Fibroblast of upper back skin (primary cell): ENCODE measurements at places on chromosomes 5 and 9.

- peak; percentile 85 for DNase-seq
These were observed 180.0 kb upstream of the IL12B start for GRCh38 chr5:159510282-159510681.

DNA sequence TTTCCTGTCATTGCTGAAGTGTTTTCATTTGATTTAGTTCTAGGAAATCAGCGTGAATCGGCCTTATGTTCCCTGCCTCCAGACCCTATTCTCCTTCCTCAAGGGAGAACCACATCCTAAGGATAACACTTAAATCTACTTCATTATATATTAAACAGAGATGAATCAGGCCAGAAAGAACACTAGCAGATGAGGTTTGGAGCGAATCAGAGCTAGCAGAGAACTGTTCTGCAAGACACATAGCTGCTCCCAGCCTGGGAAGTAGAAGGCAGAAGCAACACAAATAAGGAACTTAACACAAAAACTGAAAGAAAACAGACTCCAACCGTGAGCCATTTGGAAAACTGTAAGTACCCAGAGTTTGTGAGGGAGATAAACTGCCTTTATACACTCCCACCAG, 718.2 kb downstream of the SEMA5A start:
- DNase-seq, result peak; percentile 66

DNA sequence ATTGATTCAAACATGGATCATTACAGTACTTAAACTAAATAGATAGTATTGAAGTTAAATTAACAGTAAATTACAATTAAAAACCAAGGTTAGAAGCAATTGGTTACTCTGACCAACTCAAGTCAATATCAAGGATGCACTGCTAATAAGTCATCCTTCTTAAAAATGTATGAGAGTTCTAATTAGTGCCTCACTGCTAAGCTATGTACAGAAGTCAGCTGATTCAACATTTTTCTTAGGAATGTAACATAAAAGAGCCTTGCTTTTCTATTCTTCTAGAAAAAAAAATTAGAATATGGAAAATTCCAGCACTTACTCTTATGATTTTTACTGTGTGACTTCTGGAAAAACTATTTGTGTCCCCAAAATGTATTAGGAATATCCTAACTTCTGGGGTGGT, 75.7 kb upstream of the FBN2 start:
- peak; percentile 46 for DNase-seq

DNA sequence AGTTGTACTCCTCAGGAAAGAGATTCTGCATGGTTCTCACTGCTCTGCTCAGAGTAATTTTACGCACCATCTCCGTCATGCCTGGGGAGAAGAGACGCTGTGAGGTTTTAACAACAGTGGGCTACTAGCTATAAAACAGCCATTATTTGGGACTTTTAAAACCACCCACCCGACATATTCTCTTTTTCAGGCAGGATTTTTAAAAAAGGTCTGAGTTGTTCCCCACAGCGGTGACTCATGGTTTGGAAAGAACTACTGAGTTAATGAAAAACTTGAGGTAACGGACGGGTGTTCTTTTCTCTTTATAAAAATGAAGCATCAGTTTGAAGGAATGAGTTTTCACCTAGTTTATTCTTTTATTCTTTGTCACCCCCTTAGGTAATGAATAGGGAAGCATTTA, 61.3 kb downstream of the TTLL11 start:
- DNase-seq, result no peak

- DNase-seq, result no peak
These were observed 720.3 kb upstream of the RGMB start for GRCh38 chr5:98053170-98053569.

GRCh38 chr9:1454211-1454610, 404.1 kb downstream of the DMRT2 start:
- no peak for DNase-seq

DNA sequence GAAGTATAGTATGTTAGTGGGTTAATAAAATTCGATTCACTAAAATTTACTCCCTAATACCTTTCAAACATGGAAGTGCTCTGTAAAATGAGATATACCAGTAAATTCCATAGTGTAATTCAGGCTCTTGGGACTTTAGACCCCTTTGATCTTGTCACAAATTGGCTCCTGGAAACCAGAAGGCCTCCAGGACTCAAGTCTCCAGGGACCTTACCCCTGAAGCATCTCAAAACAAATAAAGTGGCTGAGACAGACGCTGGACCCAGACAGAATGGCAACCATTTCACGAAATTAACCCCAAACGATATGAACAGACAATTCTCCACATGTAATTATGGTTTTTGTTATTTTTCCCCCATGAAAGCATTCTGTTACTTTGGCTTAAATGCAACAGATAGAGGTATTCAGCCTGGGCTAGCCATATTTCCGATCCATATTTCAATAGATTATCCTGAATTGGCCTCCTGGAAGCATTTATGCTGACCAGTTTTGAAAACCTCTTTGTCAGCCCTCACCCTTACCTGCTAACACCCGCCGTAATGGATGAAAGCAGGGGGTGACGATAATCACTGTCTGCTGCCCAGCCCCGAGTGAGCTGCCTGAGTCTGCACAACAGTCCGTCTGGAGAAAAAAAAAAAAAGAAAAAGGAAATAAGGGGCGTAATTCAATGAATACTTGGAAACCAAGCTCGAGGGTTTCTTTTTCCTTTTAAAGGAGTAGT, 34.1 kb upstream of the EFNA5 start:
- DNase-seq, result peak; percentile 10

DNA sequence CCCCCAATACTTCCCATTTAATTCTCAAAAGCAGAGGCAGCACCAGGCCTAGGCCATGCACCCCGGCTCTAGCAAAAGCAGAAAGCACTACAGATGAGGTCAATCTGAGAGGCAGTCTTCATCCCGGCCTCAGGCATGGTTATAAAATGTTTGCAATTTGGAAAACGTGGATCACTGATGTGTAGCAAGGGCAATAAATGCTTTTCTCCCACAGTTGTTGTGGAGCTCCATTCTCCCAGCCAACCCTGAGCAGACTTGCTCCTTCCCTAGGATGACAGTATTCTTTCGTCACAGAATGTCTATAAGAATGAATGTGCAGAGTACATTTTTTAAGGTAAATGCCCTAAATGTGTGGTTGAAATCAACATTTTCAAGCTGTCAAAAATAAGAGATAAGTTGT, 157.3 kb upstream of the DAPK1 start:
- DNase-seq, result no peak

DNA sequence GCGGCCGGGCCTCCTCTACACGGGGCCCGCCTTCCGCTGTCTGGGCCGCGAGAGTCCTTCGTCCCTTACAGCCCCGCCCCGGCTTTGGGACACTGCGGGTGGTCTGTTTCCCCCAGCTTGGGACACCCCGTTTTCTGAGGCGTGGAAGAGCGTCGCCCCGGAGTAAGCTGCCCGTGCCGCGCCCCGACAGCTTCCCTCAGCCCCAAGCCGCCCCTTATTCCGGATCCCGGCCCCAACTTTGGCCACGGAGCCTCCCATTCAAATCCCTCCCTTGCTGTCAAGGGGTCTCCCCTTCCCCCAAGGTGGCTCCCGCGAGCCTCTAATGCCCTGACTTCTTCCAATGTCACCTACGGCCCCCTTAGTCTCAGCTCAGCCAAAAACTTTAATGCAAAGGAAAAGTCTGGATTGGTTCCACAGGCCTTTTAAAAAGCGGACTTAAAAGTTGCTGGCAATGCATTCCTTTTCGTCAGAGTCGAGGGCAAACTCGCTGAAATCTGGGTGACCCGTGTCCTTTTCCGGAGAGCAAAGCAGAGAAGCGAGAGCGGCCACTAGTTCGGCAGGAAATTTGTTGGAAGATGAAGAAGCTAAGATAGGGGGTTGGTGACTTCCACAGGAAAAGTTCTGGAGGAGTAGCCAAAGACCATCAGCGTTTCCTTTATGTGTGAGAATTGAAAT, 19.8 kb downstream of the EXOSC2 start:
- no peak for DNase-seq

DNA sequence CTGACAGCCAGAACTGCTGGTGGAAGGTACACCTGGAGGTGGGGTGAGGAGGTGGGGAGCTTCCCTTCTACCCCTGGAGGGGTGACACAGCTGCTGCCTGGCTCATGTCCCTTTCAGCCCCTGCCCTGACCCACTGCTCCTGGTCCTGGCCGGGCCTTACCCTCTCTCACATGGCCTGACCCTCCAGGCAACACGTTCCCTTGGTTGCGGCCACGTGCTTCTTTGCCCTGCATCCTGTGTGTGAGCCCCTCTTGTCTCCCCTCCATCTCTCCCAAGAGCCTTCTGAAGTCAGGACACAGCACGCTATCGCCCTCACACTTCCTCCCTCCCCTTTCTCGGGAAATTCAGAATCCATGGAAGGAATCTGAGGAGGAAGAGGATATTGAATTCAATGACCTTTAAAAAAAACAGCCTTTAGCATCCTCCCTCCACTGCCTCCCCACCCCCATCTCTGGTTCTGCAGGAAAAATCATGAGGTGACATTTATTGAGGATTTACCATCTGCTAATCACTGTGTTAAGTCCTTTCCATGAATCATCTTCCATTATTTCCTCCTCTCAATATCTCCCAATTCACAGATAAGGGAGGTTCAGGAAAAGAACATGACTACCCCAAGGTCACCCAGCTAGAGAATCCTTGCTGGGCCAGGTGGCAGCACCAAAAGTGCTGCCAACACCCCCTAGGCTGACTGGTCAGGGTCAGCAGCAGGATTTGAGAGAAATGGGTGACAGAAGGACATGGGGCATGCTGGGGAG, 8.3 kb downstream of the AQP3 start:
- DNase-seq, result no peak

- no peak for DNase-seq
These were observed 215.2 kb downstream of the AUH start for GRCh38 chr9:91146391-91147019.

- no peak for DNase-seq
These were observed 31.8 kb downstream of the SLC38A9 start for GRCh38 chr5:55680353-55680752.

DNA sequence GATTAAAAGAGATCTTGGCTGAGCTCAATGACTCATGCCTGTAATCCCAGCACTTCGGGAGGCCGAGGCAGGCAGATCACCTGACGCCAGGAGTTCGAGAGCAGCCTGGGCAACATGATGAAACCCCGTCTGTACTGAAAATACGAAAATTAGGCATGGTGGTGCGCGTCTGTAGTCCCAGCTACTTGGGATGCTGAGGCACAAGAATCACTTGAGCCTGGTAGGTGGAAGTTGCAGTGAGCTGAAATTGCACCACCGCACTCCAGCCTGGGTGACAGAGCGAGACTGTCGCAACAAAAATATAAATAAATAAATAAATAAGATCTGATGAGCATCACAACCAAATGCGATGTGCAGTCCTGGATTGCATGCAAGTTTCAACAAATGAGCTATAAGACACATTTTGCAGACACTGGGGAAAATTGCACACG, 8.7 kb upstream of the ENG start:
- DNase-seq, result no peak

DNA sequence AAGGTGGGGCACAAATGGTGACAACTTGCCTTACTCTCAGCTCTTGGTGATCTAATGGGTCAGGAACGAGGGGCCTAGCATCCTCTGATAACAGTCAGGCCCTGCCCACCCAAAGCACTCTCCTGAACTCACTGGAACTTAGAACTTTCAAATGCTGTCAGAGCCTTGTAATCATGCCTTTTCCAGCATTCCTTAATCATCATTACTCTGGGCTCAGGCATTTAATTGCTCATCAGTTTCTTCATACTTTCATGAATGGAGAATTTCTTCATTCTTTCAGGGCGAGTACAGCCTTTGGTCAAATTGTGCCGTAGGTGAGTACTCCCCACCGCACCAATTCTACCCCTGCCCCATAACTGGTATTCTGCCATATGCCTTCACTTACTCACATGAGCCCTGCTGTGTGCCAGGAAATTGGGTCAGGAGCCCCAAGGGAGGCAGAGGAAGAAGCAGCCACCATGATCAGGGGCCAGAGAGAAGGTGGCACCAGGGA, 30.2 kb upstream of the DUSP1 start:
- peak; percentile 92 for DNase-seq

- peak; percentile 49 for DNase-seq
These were observed 29.6 kb upstream of the UBAC1 start for GRCh38 chr9:135990468-135991429.

GRCh38 chr5:133842846-133843611, 125.4 kb downstream of the C5orf15 start:
- no peak for DNase-seq

- peak; percentile 54 for DNase-seq
These were observed 7.3 kb downstream of the SH3RF2 start for GRCh38 chr5:145943674-145944121.

DNA sequence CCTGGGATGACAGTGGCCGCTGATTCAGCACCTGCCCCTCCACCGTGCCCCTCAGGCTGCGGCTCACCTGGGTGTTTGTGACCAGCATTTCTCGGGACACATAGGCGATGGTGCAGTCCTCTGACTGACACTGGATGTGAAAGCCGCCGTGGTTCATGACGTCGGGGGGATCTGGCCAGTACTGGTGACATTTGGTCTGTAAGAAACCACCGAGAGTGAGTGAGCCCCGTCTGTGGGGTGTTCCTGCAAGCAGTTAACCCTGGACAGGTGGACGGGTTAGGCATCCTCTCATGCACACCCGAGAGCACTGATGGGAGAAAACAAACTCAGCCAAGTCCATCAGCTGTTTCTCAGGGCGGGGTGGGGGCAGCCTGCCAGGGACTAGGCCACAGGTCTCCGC, 62.5 kb upstream of the EPB41L4B start:
- no peak for DNase-seq

DNA sequence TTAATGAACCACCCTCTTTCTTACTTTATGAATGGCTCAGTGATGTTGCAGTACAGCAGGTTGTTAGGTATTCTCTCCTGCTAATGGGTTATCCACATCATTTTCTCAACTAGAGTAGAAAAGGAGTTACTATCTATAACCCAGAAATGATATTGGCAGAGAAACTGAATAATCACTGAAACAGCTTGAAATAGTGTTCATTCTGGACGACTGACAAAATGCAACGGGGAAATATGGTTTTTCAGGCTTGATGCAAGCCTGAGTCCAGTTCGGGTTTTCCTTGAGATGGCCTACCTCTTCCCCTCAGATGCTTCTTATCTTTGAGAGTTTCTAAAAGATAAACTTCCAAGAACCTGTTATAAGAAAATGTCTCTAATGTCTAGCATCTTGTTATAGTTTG, 187.3 kb downstream of the RAB3C start:
- no peak for DNase-seq

DNA sequence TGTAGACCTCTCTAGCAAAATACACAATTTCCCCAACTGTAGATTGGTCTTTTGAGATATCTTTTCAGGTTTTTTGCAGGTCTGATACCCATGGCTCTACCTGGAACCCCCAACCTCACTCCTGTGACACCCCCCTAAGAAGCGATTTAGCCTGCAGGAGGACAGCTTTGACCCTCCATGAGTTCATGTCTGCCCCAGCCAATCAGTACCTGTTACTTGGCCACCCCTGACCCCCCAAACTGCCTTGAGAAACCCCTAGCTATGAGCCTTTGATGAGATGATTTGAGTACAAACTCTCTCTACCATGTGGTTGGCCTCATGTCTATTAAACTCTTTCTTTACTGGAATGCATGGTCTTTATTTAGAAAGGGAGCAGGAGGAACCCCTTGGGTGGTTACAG, 25.7 kb downstream of the ABO start:
- DNase-seq, result no peak

DNA sequence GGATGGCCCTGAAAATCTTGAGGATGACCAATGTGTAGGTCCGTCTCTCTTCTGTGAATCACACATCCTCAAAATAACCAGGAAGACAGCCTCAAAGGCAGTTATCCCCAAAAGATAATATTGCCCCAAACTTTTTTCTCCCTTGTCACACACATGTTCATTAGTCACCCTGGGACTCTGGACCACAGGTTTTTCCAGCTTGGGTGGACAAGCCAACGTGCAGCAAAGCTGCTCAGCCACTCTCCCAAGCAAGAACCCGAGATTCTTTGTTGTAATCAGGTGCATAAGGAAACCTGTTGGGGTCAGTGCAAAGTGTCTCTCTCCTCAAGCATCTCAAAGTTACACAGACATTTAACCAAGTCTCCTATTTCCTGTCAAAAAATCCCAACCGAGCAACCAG, 196.6 kb downstream of the GNA14 start:
- DNase-seq, result no peak
